ENCODE measurements at places on chromosomes 16 and 17.
A peak's percentile ranks its signal among the peaks of the same experiment; 100 is the strongest.

GRCh38 chr17:1807890-1808289 lies 21.8 kb downstream of the SMYD4 start:
- DNase-seq = no peak

GRCh38 chr16:31074814-31075183 lies 577 bp downstream of the ZNF646 start:
- no peak for DNase-seq

DNA sequence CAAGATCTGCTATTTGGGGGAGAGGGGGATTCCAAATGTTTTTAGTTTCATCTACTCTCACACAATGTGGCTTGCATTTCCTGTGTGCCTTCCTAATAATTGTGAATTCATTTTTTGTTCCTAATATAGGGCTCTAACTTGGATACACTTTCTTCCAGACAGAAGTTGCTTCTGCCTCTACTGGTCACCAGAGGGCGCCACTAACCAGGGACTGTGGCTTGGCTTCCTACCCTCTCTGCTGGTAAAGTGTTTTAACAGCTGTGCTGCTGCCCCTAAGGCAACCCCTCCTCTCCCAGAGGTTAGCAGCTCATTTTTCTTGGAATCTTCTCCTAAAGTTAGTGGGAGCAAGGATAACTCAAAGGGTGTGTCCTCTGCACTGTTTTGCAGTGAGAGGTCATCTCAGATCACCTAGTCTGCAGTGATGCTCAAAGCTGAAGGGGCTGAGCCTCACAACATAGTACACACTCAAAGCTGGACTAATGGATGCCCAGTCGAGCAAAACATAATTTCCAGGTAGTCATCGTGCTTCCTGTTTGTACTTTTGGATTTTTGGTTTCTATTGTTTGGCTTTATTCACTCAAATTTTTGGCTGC lies 5.0 kb upstream of the PRSS54 start:
- no peak for DNase-seq

DNA sequence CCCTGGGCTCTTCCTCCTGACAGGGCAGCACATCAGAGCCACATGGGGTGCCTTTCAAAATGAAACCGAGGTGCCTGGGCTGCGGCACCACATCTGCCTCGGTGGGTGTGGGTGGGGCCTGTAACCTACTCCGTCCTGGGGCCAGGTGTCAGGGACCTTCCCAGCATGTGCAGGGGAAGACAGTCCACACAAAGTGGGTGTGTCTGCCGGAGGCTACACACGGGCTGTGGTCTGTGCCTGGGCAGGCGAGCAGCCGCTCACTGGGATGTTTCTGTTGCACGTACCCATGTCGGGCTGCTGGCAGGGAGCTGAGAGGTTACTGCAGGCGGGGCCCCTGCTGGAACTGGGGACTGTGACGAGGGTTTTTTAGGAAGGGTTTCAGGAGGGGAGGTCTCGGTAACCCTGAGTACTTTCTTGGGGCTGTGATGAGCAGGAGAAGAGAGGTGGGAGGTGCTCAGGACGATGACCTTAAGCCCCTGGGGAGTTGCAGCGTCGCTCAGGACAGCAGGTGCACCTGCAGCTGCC lies 351.2 kb downstream of the SEC14L1 start:
- no peak for DNase-seq

DNA sequence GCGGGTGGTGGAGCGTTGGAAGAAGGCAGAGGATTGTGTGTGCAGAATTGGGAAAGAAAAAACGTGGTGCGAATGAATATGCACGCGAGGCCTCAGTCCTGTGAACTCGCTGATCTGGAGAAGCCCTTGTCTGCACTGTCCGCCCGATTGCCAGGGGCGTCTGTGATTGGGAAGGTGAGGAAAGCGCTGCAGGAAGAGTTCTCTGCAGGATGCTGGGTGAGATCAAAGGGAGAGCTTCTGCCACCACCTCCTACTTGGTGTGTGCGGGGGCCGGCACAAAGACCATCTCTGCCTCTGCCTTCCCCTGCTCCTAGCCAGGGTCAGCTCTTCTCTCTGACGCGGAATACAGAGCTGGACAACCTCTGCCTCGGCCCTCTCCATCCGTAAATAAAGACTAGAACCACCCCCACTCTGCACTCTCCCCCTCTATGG lies 841 bp upstream of the RAB5C start:
- DNase-seq = no peak

DNA sequence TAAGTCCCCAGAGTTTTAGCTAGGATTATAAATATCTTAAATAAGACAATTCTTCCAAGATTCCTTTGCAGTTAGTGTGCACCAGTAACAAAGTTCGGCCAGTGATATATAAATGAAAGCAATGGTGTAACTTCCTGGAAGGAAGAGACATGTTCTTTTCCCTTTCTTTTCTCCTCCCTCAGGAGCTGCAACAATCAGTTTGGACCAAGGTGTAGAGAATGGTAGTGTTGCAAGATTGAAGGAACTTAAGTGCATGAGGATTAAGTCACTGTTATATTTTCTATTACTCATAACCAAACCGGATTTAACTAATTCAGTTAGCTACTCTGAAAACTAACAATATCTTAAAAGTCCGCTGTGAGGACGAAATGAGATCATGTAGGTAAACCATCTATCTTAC lies 68.9 kb upstream of the KCNJ16 start:
- no peak for DNase-seq

DNA sequence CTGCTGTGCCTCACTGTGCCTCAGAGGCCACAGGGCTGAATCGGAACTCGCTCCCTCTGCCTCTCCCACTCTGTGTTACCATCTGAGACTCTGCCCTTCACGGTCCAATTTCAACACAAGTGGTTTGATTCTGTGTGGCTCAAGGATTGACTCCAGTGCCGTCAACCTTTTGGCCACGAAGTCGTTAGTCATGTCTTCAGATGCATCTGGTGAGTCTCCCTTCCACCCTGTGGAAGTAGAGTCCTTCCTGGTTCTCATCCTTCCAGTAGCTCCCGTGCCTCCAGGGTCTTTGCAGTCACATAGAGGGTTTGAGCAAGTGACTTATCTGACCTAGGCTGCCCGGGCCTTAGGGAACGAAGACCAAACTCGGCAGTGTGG lies 51.2 kb downstream of the PGS1 start:
- no peak for DNase-seq

DNA sequence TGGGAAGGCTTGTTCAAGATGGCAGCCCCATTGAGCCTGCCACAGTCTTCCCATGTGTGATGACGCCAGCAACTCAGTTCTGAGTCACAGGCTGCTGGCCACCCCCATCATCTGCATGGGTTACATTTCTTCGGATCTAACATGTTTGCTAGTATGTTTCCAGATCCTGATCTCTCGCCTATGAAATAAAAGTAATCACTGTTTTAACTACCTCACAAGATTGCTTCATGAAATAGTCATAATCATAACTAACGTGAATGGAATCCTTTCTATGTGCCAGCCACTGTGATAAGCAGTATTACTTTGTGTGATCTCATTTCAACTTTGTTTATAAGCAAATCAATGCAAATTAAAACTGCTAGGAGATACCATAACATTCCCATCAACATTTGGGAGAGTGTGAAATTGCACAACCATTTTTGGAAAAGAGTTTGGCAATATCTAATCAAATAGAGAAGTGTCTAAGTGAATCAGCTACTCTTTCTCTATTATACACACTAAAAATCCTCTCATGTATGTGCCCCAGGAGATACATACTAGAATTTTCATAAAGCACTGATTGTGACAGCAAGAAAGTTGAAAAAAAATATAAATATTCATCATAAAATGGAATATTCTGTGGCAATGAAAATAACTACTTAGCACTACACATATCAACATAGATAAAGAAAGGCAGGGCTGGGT lies 300.2 kb upstream of the IRX5 start:
- DNase-seq = no peak

GRCh38 chr17:81142301-81143199 lies 22.8 kb upstream of the PVALEF start:
- peak; percentile 48 for DNase-seq

DNA sequence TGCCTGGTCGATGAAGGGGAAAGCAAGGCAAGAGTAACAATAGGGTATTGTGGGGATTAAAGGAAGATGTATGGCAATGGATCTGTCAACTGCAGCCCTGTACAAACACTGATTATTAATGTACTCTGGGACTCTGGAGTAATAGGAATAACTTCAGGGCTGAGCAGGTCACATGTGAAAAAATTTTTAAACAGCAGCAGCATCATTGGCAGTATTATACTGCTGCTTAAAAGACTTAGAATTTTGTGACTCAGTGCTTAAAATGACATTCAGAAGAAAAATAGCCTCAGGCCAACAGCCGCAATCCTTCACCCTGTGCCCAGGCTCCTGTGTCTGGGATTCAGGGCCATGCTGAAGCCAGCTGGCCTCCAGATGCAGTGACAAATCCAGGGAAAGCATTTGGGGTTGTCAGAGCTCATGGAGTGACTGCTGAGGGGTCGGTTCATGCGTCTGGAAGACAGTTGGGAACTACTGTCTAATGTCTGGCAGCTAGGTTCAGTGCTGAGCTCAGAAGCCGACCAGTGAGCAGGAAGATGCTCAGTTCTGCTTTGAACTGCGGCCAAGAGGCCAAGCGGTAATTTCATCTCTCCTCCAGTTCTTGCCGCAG lies 22.2 kb downstream of the TEX2 start:
- peak; percentile 98 for DNase-seq

DNA sequence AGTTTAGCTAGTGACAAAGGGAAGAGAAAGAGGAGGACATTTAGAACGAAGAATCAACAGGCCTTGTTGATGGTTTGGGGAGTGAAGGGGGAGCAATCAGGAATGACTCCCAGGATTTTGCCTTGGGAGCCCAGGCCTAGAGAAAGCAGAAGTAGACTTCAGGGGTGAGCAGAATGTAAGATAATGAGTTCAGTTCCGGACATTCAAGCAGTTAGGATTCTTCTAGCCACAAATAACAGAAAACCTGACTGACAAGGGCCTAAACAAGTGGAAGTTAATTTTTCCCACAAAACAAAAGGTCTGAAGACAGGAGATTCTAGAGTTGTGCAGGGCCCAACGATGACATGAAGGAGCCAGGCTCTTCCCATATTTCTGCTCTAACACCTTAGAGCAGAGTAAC lies 45.9 kb downstream of the SKAP1 start:
- no peak for DNase-seq

GRCh38 chr17:78905116-78905515 lies 2.1 kb upstream of the CEP295NL start:
- DNase-seq = no peak

All from GM04504 (cell line).